ENCODE measurements at places on chromosomes 6 and 20.

DNA sequence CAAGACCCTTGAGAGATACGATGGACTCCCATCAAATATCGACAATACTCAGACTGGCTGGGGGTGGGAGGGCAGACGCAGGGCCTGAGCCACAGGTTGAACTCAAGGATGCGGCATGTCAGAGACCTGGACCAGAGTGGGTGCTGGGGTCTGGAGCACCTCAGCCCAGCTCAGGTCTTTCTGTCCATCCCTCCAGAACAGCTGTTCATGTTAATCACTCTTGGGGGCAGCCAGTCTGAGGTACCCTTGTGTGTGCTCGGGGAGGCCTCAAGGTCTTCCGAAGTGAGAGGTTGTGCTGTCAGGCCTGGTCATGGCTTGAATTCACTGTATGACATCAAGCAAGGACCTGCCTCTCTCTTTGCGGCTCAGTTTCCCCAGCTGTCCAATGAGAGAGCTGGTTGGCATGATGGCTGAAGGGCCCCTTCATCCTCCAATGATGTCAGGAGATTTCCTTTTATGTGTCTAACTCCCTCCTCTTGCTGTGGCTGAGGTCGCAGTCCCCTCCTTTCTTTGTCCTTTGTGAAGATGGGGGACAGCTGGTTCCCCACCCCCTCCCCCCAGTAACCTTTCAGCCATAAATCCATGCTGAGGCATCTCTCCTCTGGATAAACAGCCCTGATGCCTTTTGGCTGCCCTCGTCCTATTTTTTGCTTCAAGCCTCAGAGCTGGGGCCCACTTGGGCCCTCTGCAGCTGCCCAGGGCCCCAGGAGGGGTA is 15.3 kb downstream of the MYH7B start:
- DNase-seq = no peak

GRCh38 chr6:10555625-10556309 is 34.6 kb downstream of the GCNT2 start:
- no peak for DNase-seq

GRCh38 chr6:3885262-3886036 is 36.3 kb downstream of the FAM50B start:
- no peak for DNase-seq

DNA sequence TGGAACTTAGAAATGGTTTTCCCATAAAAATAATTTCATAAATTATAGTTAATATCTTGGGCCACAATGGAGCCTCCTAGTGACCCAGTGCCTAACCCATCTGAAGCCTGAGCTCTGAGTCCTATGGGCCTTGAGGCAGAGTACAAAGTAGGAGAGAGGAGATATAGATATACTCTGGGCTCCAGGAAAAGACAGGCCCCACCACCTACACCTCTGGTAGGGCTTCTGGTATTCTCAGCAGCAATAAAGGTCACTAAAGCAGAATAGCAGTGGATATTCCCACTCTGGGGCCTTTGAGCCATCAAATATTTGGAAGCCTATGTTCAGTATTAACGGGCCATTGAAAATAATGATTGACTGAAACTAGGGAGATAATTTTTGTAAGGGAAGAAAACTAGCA is 24.1 kb downstream of the CYP39A1 start:
- no peak for DNase-seq

DNA sequence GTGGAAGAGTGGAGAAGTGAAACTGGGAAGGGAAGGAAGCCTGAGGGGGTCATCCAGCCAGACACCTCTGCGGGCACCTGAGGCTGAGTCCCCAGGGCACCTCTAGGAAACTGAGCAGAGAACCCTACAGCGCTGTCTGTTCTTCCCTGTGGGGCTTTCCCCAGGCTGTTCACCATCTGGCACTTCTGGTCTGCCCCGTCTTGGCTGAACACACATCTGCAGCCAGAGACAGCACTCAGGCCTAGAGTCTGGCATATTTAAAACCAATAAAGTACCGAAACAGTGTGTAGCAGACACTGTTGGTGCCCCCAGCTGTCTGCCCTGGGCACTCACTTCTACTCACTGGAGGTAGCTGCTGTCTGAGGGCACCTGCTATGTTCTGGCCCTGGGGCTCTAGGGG is 9.4 kb upstream of the ARFGEF2 start:
- no peak for DNase-seq

DNA sequence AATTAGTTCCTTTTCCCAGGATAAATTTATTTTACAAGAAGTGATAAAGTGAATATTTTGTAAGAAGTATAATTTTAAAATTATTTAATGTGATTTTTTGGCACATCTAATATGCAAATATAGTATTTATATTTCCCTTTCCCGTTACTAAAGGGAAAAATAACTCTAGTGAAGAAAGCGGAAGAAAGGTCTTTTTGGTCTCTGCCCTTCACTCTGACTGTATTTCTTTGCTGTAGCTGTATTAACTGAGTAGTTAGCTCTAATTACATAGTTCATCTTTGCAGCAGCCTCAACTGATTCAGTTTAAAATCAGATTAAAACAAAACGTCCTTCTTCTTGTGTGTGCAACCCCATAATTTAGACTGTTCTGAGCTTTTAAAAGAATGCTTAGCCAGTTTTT is 57.4 kb upstream of the RNF144B start:
- no peak for DNase-seq

GRCh38 chr6:88119769-88120168 is 46.4 kb downstream of the CNR1 start:
- DNase-seq = no peak

DNA sequence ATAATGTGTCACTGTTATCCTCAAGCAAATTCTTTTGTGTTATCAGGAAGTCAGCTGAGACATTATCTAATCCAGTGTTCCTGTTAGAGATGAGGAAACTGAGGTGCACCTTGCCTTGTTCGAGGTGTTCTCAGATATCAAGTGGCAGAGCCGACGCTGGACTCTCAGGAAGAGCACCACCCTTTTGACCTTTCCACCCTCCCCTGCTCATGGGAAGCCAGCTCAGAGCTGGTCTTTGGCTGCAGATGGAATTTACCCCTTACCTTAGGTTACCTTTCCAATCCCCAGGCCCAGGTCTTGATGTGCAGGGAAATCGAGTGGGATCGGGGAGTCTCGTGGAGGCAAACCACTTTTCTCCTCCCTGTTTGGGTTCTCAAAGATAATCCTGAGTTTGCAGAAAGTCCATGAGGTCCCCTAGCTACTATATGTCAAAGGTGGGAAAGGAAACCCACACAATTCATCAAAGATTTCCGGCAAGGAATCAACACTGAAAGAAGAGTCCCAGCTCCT is 62.9 kb upstream of the PIM1 start:
- DNase-seq = no peak

GRCh38 chr6:87151471-87151780 is 3.9 kb upstream of the ZNF292 start:
- no peak for DNase-seq

GRCh38 chr6:92777146-92777740 is 642.1 kb downstream of the EPHA7 start:
- DNase-seq = no peak

GRCh38 chr6:1325461-1326309 is 13.8 kb downstream of the FOXQ1 start:
- DNase-seq = no peak

DNA sequence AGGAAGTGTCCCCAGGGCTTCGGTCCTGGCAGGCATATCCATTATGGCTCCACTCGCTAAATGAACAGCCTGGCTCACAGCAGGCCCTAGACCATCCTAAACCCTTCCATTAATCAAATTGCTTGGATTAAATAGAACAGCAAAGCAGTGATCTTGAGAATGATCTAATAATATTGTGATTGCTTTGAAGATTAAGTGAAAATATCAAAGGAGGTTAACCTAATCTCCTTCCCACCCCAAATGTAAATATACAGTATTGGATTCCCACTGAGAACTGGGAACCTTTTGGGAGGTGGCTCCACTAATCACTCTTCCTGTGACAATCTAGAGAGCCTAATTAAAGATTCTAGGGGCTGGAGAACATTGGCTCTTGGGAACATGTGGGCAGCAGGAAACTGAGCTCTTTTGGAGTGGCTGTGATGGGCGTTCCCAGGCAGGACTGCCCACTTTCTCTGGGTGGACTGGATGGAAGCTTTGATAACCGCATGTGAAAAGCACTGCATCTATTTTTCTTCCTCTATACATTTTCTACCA is 68.3 kb upstream of the FRMD1 start:
- DNase-seq = no peak

- no peak for DNase-seq
These were observed 114.8 kb downstream of the RPS12 start for GRCh38 chr6:132929141-132929540.

DNA sequence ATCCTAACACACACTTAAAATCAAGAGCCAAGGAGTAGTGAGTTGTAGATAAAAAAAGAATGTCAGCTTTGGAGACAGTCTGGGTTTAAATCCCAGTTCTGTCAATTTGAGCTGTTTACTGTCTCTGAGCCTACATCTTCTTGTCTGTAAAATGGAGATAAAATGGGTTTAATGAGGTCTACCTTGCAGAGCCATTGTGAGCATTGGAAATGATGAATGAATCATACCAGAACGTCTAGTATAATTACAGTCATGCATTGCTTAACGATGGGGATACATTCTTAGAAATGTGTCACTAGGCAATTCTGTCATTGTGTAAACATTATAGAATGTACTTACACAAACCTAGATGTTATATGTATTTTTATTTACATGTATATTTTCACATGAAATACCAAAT is 17.6 kb upstream of the SGK2 start:
- no peak for DNase-seq

- DNase-seq = no peak
These were observed 111.7 kb upstream of the FAM184A start for GRCh38 chr6:119190176-119190575.

DNA sequence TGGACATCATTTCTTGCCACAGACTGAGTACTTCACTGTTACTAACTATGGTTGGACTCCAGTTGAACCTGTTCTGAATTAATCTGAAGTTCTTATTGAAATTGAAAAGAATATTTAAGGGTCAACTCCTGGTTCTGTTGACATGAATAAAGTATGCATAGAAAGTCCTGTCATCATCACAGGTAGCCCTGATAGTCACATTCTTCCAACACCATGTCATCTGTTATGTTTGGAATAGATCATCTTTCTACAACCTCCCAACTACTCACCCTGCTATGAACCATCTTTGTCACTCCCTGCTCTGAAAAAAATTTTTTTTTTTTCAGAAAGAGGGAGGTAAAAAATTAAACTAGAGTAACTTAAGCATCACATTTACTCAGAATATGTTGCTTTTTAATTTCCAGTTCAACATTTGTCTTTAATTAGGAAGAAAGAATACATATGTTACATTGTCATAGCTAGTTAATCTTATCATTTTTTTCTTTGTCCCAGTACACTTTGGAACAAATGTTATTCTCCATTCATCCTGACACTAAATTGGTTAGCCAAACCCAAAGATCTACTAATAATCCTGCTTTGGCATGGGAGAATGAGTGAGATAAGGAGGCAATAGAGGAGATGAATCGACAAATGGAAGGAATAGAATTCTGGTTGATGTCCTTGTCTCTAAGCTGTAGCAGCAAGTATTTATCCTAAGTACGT is 775.1 kb upstream of the NRSN1 start:
- DNase-seq = no peak

GRCh38 chr6:139542351-139542750 is 167.9 kb upstream of the CITED2 start:
- DNase-seq = no peak

DNA sequence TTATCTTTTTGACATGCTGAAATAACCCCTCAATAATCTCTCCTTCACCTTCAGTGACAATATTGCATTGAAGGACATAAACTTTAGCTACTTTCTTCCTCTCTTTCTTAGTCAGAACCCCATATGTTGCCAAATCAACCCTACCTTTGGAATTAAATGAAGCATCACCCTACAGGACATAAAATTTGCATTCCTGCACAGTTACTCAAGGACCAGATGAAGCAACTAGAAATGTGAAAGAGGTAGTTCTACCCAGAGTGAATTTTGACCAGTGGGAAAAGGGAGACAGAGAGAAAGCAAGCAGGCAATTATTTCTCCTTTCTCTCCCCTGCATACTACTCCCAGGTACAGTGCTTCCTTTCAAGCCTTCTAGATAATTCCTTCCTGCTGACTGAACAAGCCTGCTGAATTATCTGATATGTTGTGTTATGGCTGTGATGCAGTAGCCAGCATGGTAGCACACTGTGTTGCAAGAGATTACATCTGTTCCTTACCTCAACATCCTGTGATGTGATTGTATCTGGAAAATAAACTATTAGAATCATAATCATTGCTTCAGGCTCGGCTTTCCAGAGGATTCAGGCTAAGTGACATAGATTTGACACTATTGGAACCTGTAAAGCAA is 16.6 kb downstream of the TENT5A start:
- no peak for DNase-seq

- DNase-seq = no peak
These were observed 5.5 kb upstream of the CDSN start for GRCh38 chr6:31125586-31126363.

- no peak for DNase-seq
These were observed 723 bp upstream of the ARID1B start for GRCh38 chr6:156776470-156776839.

- no peak for DNase-seq
These were observed 38.0 kb upstream of the NR2E1 start for GRCh38 chr6:108127826-108128225.

DNA sequence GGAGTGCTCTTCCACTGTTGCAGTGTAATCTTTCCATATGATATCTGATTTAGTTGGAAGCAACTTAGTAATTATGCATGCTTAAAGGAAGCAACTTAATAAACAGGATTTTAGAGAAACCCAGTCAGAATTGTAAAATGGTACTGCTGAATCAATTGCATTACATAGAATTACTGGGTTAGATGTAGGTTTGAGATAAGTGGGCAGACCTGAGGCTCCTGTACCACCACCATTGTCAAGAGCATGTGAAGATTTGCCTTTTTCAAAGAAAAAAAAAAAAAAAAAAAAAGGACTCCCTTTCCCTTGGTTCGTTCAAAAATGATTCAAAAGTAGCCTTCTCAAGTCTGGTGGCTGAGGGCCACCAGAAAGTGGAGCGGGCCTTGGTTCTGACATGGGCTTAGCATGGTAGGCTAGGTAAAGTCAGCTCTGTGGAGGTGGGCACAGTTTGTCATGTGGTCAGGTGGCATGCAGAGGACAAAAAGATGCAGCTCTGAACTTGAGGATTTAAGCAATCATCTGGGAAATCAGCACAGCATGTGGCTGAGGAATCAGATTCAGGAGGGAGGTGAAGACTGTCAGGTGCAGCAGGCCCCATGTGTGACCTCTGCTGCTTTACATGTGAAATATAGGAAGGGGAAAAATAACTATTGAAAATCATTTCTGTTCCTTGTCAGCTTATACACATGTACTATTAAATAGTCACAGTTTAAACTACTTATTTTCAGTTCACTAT is 32.4 kb downstream of the ARID1B start:
- no peak for DNase-seq

Measured in natural killer cell treated with Interleukin-12 subunit alpha and Interleukin-12 subunit beta and Interleukin-15 and Interleukin-18, amount 100 ng/mL, for 72 hours (primary cell).